ENCODE measurements at places on chromosomes 13 and 19.

- no peak for DNase-seq
These were observed 1414.5 kb upstream of the PCDH9 start for GRCh38 chr13:68644611-68645010.

DNA sequence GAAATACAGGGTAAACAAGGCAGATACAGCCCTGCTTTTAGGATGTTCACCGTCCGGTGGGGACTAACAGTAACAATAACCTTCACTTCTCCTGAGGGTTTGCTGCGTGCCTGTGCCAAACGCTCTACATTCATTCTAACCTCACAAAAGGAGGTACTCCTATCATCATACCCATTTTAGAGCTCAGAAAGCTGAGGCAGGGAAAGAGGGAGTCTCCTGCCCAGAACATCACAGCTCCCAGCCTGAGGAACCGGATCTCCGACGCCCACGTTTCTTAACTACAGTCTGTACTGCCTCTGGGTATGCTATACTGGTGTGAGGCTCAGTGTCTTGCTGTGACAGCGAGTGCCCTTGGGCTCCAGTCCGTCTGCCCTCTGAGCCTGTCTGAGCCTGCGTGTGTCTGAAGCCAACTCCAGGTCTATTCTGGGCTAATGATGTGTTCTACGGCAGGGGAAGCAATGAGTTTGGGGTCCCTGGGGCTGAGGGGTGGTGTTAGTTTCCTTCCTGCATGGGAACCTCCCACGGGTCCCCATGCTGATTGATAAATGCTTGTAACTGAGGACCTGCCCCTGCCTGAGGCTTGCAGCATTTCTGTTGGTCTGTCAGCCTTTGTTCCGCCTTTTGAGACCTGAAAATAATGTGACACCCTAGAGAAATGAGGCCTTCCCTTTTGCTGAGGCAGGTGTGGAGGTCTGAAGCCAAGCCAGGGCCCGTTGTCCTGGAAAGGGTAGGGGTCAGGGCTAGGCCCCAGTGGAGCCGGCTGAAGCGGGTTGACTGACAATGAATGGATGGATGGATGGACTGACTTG lies 4.9 kb downstream of the LIPE start:
- no peak for DNase-seq

DNA sequence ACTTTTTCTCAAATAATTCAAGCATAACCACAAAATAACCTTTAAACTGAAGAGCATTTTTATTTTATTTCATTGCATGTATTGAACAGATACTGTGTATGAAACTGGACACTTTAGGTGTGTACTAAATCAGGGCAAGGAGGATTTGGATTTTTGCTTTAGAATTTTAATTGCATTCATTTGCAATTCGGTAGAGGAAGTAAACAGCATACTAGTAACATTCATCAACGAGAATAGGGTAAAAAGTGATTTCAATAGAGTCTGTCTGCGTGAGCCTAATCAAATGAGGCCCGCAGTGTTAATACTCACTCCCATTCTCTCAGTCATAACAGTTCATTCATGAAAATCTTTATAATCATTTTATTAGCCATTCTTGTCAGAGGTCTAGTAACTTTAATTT lies 200.2 kb downstream of the SPRY2 start:
- no peak for DNase-seq

- no peak for DNase-seq
These were observed 7.1 kb downstream of the RYR1 start for GRCh38 chr19:38440592-38440991.

DNA sequence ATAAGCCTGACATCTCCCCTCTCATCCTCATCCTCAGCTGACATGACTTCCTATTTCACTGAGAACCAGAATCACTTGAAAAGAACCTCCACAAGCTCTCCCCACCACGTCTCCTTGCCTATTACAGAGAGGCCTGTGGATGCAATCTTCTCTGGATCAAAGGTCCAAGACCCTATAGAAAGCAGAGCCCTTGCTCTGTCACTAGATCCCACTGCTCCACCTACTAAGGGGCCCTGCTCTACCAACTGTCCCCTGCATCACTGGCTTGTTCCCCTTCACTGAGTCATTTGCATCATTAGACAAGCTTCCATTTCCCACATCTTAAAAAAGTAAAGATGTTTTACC lies 40.8 kb downstream of the RCBTB2 start:
- DNase-seq = no peak

DNA sequence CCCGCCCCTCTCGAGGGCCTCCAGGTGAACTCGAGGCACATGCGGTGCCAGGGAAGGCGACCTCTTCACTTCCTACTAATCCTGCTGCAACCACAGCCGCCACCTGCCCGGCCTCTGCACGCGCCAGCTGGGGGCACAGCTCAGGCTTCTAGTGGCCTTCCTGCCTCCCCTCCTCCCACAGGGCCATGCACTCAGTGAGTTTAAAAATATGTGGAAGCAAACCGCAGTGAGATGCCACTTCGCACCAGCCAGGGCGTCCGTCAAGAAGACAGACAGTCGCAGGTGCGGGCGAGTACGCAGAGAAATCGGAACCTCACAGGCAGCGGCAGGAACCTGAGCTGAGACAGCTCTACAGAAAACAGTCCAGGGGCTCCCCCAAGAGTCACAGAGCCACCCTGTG lies 10.4 kb downstream of the LMNB2 start:
- no peak for DNase-seq

GRCh38 chr19:45638930-45639729 lies at the start of gene EML2:
EML2 (minus strand) TSS chr19:45639397; CDS start chr19:45639376, 21 bp downstream.
- no peak for DNase-seq

DNA sequence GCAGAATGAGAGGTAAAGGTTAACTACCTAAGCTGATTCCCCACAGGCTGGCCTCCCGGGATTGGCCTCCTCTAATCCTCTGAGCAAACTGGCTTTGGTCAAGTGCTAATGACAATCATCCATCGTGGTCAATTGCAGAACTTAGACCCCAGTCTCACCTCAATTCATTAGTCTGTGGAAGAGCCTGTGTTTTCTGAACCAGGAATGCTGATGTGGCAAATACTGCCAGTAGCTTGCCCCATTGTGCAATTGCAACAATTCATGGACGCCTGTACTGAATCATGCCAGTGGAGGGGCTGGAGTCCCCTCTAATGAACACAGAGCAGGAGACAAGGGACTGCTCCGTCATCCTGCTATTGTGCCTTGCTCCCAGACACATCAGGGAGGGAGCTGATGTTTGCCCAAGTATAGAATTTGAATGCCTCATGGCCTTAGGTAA lies 1256.5 kb downstream of the EFNB2 start:
- no peak for DNase-seq

Data from kidney epithelial cell (primary cell).